ENCODE measurements at places on chromosomes 7 and 10.

DNA sequence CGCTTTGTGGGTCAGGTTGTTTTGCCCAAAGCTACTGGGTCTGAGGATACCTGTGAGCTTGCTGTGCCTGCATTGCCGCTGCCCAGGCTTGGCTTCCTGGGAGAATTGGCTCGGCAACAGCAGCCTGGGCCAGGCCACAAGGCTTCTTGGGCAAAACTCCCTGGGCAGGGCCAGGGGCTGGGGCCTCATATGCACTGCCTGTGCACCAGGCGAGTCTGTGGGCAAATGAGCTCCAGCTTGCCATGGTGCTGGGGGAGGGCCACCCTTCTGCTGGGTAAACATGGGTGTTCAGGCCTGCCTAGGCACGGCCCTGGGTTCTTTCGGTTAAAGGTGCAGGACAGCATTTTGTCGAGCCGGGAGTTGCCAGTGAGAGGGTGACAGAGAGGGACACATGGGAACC is 19.4 kb downstream of the ZMIZ1 start:
- no peak for DNase-seq

- no peak for DNase-seq
Measured at GRCh38 chr7:155337946-155338631, 40.4 kb downstream of the INSIG1 start.

DNA sequence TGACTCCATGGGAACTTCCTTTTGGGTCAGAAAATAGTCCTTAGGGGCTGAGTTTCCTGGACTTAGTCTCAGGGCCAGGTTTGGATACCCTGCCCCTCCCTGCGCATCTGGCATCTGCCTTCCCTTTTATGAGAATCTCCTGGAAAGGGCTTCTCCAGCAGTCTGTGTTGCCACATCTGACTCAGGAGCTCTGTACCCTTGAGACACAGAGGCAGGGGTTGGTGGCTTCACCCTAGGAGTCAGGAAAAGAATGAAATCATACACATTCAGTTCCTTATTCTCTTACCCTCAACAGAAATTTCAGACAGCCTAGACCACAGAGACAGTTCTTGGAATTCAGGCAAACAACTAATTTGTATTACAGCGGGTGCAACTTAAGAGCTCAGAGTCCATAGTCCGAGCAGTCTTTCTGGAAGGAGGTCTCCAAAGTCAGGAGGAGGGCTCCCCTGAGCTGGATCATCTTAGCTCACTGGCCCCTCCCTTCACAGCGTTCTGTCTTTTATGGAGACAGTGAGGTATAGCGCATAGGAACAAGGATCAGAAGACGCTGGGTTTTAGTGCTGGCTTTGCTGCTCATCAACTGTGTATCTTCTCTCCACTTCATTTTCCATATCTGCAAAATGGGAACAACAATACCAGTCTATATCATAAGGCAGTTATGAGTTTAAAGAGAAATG is 3.0 kb upstream of the PLAU start:
- no peak for DNase-seq

DNA sequence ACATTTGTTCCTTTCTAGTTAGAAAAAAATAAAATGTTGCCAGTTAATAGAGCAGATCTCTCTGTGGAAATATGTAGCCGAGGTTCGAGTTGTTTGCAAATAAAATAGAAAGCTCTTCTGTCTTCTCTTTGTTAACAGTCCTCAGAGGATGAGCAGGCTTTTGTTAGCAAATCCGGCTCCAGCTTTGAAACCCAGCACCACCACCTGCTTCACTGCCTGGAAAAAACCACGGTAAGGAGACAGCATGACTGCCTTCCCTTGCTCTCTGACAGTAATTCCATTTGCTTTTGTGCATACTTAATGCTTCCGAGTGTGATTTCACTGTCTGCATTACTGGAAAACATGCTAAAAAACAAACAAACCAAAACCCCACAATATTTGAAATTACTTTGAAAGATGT is 115.6 kb downstream of the TSPAN12 start:
- no peak for DNase-seq

- no peak for DNase-seq
Measured at GRCh38 chr7:132393789-132394261, 182.4 kb downstream of the PLXNA4 start.

DNA sequence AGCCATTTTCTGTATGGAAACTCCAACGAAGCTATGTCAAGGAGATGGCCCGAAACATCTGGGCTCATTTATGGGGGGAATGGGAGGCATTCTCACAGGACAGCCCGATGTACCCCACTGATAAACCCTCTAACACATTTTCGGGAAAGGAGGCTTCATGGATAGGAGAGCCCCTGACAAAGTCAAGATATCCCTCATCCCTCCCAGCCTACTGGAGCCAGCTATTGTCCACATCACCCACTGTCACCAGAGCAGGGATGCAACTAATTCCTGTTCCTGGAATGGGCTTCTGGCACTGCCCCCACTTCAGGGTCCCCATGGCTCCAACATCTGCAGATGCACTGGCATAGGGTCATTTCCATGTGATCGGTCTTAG is 98.2 kb upstream of the BMPER start:
- no peak for DNase-seq

DNA sequence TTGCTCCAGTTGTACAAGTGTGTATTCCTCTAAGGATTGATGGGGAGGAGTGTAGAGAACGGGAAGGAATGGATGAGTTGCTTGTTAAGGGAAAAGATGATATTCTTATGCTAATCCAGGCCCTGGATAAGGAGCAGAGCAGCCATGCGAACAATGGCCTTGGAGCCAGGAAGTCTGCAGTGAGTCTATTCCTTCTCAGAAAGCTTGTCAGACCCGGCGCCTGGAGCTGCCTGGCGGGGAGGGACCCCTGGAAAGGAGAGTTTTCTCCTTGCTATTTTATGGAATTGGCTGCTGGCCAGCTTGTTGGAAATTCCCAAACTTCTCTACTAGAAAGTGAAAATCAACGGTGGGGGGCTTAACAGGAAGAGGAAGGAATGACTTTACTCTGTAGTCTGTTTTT is 89.1 kb downstream of the MMRN2 start:
- DNase-seq, result no peak

DNA sequence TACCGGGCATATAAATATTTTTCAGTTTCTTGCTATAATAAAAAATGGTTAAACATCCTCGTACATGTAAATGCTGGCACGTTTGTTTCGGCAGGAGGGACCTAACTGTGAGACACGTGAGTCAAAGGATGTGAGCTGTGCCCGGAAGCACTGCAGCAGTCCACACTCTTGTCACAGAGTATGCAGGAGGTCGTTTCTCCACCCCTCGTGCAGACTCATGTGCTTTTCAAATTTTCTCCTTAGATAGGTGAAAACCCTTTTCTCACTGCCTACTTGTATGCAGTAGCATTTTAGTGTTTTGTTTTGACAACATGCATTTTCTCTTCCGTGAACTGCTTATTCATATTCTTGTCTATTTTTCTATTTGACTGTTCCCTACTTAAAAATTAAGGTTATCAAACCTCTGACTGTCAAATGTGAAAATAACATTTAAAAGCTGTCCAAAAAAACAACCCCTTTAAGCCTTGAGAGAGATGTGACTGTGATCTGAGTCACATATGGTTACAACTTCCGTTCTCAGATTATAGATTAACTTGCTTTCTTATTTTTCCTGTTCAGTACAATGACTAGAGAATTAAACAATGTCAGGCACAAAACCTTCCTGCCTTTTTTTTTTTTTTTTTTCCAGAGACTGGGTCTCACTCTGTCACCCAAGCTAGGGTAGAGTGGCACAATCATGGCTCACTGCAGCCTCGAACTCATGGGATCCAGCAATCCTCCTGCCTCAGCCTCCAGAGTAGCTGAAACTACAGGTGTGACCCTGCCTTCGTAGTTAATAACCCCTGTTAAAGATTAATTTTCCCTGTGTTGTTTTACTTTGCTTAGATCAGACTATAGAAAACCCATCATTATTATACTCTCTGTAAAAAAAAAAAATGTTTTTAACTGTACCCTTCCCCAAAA is 45.1 kb downstream of the DPY19L1 start:
- DNase-seq, result no peak

DNA sequence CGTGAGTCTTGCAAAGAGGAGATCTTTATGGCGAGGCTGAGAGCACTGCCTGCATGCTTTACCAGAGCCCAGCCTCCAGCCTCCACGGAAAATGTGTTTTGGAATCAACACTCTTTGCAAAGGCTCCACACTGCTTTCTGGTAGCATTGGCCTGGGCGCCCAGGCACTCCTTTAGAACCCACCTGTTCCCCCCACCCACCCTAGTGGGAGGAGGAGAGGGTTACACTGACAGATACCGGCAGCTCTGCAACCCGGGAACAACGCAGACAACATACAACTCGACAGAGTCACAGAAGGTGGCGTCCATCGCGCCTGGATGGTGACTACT is 5.5 kb upstream of the MNX1 start:
- no peak for DNase-seq

- DNase-seq, result no peak
Measured at GRCh38 chr10:93859049-93859655, 34.6 kb upstream of the SLC35G1 start.

GRCh38 chr10:84427903-84428650 is 99.7 kb downstream of the CCSER2 start:
- no peak for DNase-seq

DNA sequence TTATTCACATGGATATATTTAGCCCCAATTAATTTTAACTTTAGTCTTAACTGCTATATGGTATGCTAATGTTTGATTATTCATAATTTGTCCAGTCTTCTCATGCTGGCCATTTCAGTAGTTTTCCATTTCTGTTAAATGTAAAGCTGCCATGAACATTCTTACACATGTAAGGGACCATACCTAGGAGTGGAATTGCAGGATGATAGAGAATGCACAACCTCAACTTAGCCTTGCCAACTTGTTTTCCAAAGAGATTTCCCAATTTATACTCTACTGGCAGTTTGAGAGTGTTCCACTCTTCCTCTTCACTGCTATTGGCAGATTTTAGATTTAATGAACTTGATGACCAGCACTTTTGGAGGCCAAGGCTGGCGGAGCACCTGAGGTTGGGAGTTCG is 68.2 kb downstream of the FANK1 start:
- no peak for DNase-seq

DNA sequence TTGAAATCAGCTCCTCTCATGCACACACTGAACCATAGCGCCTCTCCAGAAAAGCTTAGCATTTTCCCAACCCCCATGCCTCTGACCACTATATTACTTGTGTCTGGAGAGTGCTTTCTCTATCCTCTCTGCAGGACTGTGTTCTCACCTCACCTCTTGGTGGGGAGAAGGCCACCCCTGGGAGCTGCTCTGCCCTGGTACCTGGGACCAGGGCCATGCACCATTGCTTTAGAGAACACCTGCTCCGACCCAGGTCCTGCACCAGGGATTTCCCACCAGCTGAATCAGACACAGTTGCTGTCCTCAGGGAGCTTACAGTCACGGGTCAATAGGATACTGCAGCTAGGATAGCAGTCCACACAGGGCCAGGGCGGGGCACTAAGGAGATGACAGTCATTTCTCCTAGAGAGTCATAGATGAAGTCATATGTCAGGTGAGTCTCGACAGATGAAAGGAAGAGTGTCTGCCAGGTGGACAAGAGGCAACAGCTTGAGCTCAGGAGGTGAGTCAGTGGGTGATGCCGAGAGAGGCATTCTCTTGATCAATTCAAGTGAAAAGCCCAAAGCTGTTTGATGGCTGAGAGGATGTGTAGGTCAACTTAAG is 619 bp upstream of the LMTK2 start:
- DNase-seq, result no peak

DNA sequence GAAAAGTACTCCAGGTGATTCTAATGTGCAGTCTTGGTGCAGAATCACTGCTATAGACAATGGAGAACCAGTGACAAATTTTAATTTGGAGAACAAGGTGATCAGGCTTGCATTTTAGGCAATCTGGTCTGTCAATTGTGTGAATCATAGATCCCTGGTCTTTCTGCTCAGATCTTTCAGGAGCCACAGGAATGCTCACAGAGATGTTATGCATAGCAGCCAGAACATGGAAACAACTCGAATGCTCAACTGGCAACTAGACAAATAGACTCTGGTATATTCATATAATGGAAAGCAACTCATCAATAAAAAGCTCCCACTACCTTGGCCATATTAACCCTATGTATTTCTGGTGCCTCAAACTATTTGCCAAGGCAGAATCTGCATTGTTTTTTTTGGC is 209.1 kb downstream of the PHF14 start:
- no peak for DNase-seq

DNA sequence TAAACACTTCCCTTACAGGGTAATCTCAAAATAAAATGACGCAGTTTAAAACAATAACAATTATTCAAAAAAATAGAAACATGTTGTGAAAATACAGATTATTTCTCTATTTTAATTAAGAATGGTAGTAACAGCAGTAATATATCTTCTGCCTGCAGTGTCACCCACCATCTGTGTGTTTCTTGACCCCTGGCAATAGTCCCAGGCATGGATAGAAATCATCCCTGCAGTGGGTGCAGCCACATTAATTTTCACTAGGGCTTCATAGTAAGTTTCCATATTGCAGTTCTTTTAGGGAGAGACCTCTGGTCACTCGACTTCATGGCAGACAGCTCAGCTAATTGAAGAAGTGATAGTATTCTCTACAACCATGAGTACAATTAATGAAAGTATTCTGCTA is 470.1 kb upstream of the TEX47 start:
- DNase-seq, result no peak

Data from activated CD4-positive, alpha-beta T cell treated with anti-CD3 and anti-CD28 coated beads, Interleukin-2, amount 50 U/mL, for 24 hours (primary cell).